NCI-H2081 treated with DMSO at 0.1 percent for 48 hours (cell line): ENCODE measurements at places on chromosomes 4 and X.

DNA sequence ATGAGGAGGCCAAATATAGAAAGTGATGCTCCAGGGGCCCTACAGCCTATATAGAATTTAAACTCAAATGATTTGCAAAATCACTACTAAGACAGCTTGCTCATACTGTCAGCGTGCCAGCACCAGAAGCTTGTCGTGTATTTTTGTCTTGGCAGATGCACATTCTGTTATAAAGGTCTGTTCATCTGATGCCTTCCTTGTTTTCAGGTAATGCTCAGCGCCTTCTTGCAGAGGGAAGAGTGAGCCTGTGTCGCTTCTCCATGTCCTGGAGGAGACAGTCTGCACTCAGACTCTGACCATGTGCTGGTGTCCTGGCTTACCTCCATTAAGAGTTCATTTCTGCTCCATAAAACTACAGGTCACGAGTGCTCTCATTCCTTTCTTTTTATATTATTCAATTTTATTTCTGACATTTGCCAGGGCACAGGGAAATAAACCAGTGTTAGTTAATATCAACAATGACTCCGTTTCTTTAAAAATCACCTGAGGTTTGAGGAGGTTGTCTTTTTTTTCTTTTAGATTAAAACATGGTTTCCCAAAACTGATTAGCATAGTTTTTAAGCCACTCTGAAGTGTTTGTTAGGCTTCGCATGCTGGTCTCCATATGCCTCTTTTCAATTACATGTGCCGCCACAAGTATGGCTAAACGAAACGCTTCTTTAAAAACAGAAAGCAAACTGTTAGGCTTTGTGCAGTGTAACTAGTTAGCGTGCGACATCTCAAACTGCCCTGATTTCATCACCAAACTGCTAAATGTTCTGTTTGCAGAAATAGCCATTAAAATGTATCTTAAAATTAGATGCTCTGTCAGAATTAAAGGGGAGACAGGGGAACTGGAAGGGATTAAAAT is 215.2 kb upstream of the GK2 start:
- DNase-seq = no peak

DNA sequence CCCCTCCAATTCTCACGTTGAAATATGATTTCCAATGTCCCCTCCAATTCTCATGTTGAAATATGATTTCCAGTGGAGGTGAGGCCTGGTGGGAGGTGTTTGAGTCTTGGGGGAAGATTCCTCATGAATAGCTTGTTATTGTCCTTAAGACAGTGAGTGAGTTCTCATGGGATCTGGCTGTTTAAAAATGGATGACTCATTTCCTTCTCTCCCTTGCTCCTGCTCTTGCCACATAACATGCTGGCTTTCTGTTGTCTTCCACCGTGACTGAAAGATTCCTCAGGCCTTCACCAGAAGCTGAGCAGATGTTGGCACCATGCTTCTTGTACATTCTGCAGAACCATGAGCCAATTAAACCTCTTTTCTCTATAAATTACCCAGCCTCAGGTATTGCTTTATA is 346.8 kb upstream of the TECRL start:
- DNase-seq = no peak

- no peak for DNase-seq
These were observed 23.6 kb upstream of the SMPX start for GRCh38 chrX:21781525-21781924.

- no peak for DNase-seq
These were observed 40.5 kb upstream of the RASGEF1B start for GRCh38 chr4:81512001-81512756.

DNA sequence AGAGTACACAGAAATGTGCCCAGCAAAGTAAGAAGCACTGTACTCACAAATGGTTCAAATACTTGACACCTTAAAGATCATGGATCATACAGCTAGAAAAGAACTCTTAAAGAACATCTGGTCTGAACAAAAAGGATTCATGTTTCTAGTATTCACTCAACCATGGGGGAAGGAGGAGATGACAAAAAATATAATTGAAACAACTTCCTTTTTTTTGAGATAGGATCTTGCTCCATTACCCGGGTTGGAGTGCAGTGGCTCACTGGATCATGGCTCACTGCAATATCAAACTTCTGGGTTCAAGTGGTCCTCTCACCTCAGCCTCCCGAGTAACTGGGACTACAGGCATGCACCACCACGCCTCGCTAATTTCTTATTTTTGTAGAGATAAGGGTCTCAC is 6.0 kb downstream of the DHX15 start:
- no peak for DNase-seq

GRCh38 chr4:102534845-102535244 is 33.7 kb downstream of the NFKB1 start:
- DNase-seq = no peak

DNA sequence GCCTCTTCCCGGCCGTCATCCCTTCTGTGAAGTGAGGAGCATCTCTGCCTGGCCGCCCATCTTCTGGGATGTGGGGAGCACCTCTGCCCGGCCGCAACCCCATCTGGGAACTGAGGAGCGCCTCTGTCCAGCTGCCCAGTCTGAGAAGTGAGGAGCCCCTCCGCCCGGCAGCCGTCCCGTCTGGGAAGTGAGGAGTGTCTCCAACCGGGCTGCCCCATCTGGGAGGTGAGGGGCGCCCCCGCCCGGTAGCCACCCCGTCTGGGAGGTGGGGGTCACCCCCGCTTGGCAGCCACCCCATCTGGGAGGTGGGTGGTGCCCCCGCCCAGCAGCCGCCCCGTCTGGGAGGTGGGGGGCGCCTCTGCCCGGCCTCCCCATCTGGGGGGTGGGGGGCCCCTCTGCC is 142.3 kb downstream of the LAS1L start:
- no peak for DNase-seq

GRCh38 chr4:36824682-36825081 is 419.9 kb upstream of the NWD2 start:
- DNase-seq = no peak

- no peak for DNase-seq
These were observed 31.0 kb upstream of the PLK4 start for GRCh38 chr4:127849505-127850234.

DNA sequence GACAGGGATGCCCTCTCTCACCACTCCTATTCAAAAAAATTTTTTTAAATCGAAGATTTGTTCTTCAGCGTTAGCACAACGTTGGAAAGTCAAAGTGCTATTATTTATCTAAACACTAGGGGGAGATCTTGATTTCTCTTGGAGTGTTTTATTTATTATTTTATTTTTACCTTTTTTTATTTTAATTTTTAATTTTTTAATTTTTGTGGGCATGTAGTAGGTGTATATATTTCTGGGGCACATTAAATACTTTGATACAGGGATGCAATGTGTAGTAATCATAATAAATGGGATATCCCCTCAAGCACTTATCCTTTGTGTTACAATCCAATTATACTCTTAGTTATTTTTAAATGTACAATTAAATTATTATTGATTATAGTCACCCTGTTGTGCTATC is 37.4 kb upstream of the SLC10A4 start:
- no peak for DNase-seq

- DNase-seq = no peak
These were observed 2.1 kb upstream of the PCDH7 start for GRCh38 chr4:30718021-30718542.

DNA sequence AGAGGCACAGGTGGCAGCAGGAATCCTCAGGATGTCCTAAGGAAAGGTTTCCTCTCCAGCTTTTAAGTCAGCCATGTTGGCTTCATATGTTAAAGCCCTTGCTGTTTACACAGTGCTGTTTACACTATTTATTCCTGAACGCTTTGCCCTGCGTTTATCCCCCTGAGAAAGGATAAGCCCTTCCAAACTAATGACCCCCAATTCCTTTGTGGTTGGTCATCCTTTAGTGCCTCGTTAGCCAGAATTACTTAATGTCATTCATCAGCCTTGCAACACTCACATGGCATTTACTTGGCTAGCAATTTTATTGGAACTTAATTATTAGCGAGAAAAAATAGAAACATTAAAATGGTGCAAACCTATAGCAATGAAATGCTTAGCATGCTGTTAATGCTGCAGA is 23.8 kb downstream of the VCX2 start:
- no peak for DNase-seq

DNA sequence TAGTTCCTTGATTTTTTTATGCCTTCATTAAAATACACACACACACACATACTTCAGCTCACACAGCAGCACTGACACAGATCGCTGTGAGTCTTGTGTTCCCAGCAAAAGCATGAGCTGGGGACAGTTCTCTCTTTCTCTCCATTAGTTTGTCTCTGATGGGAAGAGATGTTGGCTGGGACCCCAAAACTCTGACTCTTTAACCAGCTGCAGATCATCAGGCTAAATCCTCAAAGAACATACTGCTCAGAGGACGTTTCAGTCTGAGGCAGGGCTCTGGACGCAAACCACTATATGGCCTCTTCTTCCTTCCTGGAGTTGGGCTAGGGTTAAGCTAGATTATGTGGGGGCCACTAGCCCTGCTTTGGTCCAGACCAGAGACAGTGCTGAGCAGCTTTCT is 109.6 kb downstream of the NHSL2 start:
- no peak for DNase-seq

DNA sequence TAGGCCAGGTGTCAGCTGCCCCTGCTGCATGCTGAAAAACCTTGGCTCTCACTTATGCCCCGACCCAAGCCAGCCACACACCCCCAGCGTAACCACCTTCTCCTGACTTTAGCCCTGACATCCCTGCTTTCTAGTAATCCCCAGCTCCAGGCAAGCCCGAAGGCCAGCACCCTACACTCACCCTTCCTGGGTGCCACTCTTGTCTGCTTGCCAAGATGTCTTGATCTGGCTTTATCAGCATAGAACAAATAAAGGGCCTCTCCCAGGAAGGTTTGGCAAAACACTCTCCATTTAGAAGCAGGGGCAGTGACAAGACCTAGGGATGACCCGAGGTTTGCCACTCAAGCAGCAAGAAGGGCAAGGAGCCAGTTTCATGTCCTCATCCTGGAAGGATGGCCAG is 6.8 kb upstream of the MAP9 start:
- no peak for DNase-seq

DNA sequence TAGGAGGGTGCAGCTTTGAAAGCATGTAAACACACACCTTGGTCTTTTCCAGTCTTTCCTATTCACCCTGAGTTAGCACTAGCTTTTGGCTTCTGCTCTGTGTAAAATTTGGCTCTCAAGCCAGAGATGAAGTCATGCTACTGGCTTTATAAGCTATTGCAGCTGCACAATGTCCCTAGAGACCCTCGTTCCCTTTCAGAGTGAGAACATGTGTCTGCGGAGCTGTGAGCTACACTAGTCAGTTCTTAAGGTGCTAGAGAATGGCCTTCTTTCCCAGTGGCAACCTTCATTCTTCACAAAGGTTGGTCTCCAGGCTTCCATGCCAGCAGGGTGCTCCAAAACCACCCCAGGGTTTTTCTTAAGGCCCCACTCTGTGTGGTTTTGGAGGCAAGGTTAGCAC is 199.1 kb downstream of the SPATA18 start:
- no peak for DNase-seq

GRCh38 chr4:304969-305680 is at the start of gene ZNF732:
ZNF732 (minus strand) TSS chr4:305474; CDS start chr4:305310, 164 bp downstream.
- DNase-seq = no peak

- no peak for DNase-seq
These were observed 59.5 kb downstream of the CEP135 start for GRCh38 chr4:56008206-56008605.

- DNase-seq = no peak
These were observed 249.4 kb downstream of the HNRNPD start for GRCh38 chr4:82124365-82124764.

GRCh38 chr4:40721730-40722171 is 28.0 kb upstream of the NSUN7 start:
- no peak for DNase-seq

GRCh38 chr4:94457692-94458106 is 6.0 kb downstream of the PDLIM5 start:
- no peak for DNase-seq

GRCh38 chrX:19005909-19006308 is 22.0 kb upstream of the PHKA2 start:
- no peak for DNase-seq

GRCh38 chrX:4909348-4909747 is 1195.9 kb upstream of the PRKX start:
- no peak for DNase-seq

DNA sequence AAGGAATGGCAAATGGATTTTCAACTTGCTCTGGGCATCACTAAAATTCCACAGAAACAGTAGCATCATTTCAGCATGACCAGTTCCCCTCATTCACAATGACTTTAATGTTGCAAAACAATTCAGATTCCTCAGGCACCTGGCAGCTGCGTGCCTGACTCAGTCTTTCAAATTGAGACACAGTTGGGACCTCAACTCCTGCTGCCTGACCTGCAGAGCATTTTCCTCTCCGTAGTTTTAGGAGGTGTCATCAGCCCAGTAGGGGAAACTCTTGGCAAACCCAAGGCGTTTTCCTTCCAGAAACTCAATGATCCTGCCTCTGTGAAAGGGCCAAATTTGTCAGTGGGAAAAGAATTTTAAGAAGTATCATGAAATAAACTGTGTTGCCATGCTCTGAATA is 388.9 kb downstream of the SPRY1 start:
- no peak for DNase-seq

DNA sequence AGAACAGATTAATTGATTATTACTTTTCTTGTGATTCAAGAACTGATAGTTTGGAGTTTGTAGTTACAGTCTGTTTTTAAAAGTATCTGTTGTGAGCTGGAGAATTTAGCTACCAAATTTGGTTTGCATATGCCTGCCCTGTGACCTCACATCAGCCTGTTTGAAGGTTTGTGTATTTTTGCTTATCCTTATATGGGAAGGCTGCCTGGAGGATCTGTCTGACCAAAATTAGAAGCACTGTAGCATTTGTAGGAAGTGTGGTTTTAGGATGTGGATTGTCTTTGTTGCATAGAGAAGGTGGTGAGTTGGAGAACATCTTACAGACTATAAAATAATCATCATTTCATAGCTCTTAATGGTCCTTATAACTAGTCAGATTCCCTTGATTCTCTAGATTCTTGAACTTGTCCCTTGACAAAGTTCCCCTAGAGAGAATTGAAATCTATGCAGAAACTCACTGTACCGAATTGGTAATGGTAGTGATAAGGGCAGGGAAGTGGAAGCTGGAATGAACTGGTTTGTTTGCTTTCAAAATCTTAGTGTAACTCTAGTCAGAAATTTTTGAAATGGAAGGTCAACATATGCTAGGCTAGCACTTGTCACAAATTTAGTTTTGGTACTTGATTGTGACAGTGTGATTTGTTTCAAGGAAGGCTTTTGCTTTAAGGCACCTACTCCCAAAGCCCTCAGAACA is 57.3 kb downstream of the SH3BGRL start:
- DNase-seq = no peak

DNA sequence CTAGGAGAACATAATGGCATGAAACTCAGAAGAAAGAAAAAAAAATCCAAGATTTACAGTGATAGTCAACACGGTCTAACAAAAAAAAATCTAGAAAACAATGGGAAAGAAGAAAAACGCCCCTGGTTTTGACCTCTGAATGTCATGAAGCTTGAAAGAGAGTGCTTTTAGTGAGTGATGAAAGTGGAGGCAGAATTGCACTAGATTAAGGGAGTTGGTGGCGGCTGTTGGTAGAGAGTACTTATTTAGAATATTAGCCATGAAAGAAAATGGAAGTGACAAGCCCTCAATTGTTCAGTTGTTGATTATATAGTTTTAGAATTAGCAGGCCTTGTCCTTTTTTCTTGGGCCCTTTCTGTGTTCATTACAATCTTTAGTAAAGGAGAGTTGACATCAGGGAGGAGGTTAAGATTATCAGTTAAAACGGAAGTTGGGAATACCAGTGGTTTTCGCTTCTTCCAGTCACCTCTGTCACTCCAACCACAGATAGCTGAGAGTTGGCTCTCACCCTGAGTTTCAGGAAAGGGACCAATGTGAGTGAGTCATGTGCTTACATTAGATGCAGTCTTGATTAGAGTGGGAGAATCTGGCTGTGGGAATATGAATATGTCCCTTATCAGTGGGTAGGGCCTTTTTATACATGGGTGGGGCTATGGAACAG is 29.7 kb downstream of the EREG start:
- no peak for DNase-seq

- no peak for DNase-seq
These were observed 30.9 kb downstream of the RASSF6 start for GRCh38 chr4:73589261-73589847.
